ENCODE measurements at places on chromosomes 1 and 21. TPM values are rescaled to one million over a fixed set of nuclear protein-coding genes. Genes with fewer than 3 reads are reported as not detected.
A peak's percentile ranks its signal among the peaks of the same experiment; 100 is the strongest.

- DNase-seq: no peak
Observed at GRCh38 chr1:164519426-164519825, 39.6 kb upstream of the PBX1 start.

- no peak for DNase-seq
Observed at GRCh38 chr1:36273024-36273423, 33.1 kb upstream of the SH3D21 start.

Gene GJA4
- not detected for polyA plus RNA-seq

Gene REG4
- polyA plus RNA-seq: not detected

Gene MATN1
- not detected for polyA plus RNA-seq

Gene NBPF26
- 7.6 TPM for polyA plus RNA-seq

Gene JAK1
- 46.5 TPM for polyA plus RNA-seq

DNA sequence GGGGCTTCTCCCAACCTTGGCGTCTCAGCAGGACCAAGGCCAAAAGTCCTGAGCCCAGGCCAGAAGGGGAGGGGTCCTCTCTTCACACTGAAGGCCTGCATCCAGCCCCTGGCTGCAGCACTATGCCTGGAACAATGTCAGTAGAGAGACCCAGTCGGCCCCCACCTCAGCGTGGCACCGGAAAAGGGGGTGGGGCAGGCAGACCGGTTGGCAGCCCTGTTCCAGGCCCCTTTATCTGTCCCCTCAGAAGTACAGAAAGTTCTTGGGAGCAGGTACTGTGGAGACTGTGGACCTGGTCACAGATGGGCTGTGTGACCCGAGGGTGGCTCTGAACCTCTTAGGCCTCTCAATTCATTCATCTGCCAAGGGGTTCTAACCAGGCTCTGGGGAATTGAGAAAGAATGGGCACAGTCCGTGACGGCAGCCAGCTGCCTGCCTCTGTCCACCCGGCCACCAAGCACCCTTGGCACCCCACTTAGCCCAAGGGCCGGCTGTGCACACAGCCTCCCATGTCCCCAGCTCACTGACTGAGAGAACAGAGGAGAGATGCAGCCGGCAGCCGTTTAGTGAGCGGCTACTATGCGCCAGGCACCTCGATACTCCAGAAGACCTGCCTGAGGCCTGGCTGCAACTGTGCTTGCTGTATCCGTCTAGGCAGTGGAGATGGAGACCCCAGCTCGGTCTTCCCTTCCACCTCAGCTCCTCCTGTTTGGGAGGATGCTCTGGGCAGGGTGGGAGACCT lies 23.9 kb downstream of the RUNX3 start:
- DNase-seq: no peak

Gene CASZ1
- polyA plus RNA-seq: 4.4 TPM

GRCh38 chr21:42587036-42587435 lies 66.4 kb upstream of the PDE9A start:
- DNase-seq: no peak

Gene CELA2A
- not detected for polyA plus RNA-seq

DNA sequence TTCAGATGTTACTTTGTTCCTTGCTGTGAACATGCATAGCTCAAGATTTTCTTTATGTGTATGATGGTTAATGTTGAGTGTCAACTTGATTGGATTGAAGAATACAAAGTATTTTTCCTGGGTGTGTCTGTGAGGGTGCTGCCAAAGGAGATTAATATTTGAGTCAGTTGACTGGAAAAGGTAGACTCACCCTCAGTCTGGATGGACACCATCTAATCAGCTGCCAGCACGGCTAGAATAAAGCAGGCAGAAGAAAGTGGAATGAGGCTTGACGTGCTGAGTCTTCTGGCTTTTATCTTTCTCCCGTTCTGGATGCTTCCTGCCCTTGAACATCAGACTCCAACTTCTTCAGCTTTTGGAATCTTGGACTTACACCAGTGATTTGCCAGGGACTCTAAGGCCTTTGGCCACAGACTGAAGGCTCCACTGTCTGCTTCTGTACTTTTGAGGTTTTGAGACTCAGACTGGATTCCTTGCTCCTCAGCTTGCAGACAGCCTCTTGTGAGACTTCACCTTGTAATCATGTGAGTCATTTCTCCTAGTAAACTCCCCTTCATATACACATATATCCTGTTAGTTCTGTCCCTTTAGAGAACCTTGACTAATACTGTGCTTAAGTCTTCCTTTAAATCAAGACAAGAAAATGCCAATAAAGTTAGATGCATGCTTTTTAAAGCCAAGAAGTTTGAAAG lies 626.6 kb downstream of the KCNT2 start:
- DNase-seq: no peak

DNA sequence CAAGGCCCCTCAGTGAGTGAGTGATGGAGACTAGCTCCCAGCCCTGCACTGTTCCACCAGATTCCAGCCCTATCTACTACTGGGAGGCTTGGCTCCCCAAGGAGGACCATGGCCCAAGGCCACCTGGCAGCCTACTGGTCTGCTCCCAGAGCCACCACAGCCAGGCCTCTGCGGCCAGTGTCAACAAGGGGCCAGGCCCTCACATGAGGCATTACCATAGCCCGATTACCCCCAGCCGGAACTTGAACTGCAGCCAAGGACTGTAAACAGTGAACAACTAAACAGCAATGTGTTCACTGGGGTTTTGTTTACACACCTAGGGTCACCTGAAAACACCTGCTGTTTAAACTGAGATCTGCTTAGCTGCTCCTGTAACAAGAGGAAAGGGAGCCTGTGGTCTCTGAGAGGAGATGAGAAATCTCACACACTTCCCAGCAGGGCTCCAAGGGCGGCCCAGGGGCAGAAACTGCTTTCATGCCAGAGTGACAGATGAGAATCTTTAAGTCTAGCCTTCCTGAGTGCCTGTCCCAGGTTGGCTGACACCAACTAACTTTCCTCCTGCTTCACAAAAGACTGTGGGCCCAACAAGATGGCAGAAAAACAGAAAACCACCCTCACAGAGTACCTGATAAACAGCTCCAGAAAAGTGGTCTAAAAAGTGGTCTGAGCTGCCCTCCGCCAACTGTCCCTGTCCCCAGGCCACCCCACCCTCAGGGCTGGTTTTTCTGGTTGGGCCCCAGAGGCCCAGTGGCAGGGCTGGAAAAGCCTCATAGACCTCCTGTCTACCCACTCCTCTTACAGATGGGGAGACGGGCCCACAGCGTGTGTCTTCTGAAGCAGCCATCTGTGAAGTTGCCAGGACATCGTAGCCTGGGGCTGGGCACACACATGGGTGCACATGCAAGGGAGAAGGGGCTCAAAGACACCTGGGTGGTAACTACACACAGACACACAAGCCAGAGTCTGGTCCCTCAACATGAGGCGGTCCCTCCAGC lies 28.8 kb downstream of the MEF2D start:
- no peak for DNase-seq

DNA sequence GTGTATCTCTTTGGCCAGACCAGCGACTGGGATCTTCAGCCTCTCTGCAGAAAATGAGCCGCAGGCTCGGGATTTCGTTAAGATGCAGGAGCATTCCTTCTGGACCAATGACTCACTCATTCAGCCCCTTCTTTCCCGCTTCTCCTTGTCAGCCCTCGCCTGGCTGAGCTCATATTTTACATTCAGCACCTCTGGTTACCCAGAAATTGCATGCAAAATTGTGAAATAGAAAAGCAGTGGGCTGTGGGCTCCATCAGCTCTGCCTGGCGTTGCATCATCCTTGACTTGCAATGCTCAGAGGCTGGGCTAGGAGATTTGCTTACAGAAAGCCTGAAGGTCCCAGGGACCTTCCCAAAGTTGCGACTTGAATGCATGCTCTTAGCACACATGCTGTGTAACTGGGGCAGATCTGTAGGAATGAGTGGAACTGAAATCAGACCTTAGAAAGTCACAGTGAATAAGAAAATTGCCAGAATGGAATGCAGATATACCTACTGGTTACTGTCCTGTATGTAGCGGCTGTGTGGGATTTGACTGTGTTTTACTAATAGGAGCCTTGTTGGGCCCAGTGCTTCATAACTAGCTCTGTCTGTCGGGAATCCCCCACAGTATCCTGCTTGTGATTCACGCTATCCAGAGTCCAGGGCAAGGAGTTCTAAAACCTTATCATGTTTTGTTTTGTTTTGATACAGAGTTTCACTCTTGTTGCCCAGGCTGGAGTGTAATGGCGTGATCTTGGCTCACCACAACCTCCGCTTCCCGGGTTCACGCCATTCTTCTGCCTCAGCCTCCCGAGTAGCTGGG lies 444.8 kb downstream of the KIF26B start:
- no peak for DNase-seq

- DNase-seq: no peak
Observed at GRCh38 chr1:52166996-52167753, 25.3 kb downstream of the ZFYVE9 start.

Gene FMO2
- polyA plus RNA-seq: 0.05 TPM

Gene NOS1AP
- polyA plus RNA-seq: 0.02 TPM

Gene FBLIM1
- polyA plus RNA-seq: 185 TPM

- no peak for DNase-seq
Observed at GRCh38 chr21:28742527-28742926, 250.2 kb downstream of the LTN1 start.

DNA sequence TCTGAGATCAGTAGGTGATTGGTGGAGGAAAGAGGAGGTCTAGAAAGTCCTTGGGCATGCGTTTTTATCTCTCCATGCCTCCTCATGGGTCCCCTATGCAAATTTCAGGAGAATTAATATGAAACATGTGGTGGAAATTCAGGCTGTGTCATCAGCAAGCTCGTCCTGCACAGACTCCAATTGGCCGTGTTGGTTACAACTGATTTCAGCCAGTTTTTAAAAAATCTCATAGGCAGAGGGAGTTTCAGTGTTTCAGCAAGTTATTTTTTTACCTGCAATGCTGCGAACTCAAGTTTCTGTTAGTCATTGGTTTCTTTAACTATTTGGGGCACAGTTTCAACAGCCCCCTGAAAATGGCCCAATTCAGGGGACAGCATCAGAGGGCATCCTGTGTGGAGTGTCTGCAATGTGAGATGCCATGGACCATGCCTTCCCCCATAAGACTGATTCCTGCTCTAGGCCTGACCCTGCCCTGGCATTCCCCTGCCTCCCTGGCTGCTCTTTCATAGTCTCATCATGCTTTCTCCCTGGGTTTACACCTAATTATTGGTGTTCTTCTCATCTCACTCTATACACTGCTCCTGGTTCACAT lies 59.9 kb downstream of the C1orf198 start:
- DNase-seq: no peak

Gene SPOCD1
- polyA plus RNA-seq: 4.7 TPM

GRCh38 chr1:12059722-12060464 lies 3.2 kb upstream of the TNFRSF8 start:
- DNase-seq: no peak

Gene C1orf87
- polyA plus RNA-seq: not detected

- DNase-seq: no peak
Observed at GRCh38 chr1:66685265-66685664, 67.0 kb upstream of the DYNLT5 start.

Gene AGPAT3
- polyA plus RNA-seq: 21.7 TPM

Gene NKAIN1
- not detected for polyA plus RNA-seq

DNA sequence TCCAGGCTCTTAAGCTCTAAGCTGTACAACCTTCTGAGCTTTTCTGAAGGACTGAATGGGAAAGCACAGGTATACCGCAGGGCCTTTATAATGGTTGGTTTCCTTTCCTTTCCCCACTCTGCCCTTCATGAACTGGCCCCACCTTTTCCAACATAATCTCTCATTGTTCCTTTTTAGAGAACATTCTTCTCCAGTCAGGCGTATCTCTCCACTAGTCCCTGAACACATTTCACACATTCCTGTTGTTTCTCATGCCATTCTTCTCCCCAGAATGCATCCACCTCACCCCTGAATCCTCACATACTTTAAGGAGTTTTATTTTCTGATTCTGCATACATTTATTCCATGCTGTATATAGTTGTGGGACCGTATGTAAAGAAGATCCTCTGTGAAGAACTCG lies 41.3 kb downstream of the PGM1 start:
- no peak for DNase-seq

- DNase-seq: no peak
Observed at GRCh38 chr1:212622906-212623305, 14.3 kb downstream of the ATF3 start.

GRCh38 chr1:163361123-163361934 lies 39.6 kb downstream of the NUF2 start:
- DNase-seq: no peak

Gene ECM1
- polyA plus RNA-seq: 63.8 TPM

GRCh38 chr21:26106562-26106961 lies 64.0 kb downstream of the APP start:
- DNase-seq: no peak

Gene GPR37L1
- polyA plus RNA-seq: 0.01 TPM

GRCh38 chr21:25079053-25079452 lies 528.2 kb downstream of the MRPL39 start:
- DNase-seq: no peak

GRCh38 chr21:21045518-21045917 lies 47.3 kb downstream of the NCAM2 start:
- DNase-seq: no peak

Gene RIIAD1
- polyA plus RNA-seq: not detected

DNA sequence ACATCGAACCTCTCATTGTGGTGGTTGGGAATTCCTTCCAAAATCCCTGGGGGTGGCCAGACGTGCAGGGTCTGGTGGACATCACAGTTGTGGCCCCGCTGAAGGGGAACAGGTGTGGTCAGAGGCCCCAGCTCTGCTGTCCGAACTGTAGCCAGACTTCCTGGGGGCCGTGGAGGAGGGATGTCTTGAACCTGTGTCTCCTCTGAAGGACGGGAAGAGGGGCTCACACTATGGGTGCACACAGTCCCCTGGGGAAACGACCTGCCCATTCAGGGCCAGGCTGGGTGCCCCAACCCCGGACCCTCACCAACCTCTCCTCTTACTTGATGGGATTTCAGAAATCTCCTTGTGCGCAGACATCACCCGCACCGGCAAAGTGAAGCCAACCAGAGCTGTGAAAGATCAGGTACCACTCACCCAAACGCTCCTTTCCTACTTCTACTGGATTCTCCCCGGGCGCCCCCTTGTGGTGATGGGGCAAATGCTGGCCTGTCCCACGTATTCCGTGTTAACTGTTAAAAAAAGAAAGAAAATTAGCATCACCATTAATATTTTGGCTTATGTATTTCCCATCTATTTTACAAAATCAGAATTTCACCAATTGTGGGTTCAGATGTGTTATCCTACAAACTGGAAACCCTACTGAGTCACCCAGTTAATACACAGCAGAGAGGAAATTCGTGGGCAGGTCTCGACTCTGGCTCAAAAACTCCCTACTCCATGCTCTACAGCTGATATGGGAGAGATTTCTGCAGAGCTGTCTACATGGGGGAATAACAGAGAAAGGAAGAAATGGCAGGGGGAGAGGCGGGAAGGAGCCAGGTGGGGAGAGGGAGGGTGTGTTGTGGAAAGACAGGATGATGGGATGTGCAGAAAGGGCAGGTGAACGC lies 28.1 kb downstream of the PADI4 start:
- no peak for DNase-seq

- DNase-seq: peak; percentile 89
Observed at GRCh38 chr1:209567698-209568175, 15.8 kb upstream of the CAMK1G start.
